ENCODE measurements at places on chromosomes 7 and 10.

DNA sequence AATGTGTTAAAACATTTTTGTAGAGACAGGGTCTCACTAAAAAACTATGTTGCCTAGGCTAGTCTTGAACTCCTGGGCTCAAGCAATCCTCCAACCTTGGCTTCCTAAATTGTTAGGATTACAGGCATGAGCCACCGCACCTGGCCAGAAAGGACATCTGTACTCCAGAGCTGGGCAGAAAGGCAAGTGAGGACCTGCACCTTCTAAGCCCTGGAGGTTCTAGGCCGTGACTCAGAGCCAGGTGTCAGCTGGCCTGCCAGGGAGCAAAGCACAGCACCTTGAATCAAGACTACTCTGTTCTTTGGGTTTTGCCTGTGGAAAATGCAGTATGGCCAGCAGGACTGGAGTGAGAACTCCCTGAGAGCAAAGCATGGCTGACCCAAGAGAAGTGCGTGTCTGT is 396.5 kb downstream of the ADRA2A start:
- DNase-seq: peak; percentile 66

DNA sequence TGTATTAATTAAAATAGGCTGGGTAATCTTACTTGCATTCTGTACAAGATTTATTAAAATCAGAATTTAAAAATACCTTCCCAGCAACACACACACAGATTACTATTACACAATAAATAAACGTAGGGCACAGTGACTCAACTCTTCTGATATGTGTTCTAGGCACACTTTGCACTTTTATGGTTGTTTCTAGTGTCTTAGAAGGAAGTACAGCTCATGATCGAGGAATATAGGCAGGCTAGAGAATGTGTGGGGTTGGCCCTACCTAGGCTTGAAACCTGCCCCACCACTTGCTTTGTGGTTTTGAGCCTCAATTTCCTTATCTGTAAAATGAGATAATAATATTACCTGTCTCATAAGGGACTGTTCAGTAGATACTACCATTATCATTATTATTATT is 30.5 kb downstream of the ARMC3 start:
- DNase-seq: no peak

DNA sequence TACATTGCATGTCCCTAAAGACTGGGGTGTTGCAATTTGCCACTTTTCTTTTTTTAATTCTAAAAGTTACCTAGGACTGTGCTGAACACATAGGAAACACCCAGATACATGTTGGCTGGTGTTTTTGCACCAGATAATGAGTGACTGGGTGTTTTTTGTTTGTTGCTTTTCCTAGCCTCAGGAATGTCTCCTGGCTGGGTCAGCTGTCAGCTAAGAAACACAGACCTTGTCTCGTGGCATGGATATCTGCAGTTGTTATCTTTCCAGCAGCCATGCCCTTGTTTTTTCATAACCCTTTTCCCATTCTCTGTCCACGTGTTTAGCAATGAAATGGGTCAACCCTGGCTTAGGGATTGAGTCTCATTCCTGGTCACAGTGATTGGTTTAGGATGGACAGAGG is 433.9 kb upstream of the ZMIZ1 start:
- no peak for DNase-seq

- no peak for DNase-seq
Observed at GRCh38 chr7:84232646-84233045, 38.1 kb upstream of the SEMA3A start.

DNA sequence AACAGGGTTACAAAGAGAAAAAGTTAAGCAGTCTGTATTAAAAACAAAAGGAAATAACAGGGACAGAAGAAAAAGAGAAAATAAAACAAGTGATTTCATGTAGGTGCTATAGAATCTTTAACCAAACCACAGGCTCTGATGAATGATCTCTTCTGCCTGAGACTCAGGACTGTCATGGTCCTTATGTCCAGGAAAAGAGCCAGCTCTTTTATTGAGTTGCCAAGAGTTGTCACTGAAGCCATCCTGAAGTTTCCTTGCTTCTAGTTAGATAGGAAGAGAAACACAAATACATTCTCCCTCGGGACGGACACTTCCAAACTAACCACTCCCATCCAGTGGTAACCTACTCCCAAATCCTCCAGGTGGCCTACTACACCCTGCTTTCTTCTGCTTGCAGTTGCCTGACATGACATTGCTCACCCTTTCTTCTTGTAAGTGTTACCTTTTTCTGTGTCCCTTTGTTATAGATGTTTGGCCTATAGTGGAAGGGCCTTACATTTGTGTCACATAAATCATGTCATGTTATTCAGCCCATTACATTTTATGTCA is 346.7 kb downstream of the NRG3 start:
- DNase-seq: no peak

- no peak for DNase-seq
Observed at GRCh38 chr10:62189131-62189530, 79.5 kb downstream of the RTKN2 start.

DNA sequence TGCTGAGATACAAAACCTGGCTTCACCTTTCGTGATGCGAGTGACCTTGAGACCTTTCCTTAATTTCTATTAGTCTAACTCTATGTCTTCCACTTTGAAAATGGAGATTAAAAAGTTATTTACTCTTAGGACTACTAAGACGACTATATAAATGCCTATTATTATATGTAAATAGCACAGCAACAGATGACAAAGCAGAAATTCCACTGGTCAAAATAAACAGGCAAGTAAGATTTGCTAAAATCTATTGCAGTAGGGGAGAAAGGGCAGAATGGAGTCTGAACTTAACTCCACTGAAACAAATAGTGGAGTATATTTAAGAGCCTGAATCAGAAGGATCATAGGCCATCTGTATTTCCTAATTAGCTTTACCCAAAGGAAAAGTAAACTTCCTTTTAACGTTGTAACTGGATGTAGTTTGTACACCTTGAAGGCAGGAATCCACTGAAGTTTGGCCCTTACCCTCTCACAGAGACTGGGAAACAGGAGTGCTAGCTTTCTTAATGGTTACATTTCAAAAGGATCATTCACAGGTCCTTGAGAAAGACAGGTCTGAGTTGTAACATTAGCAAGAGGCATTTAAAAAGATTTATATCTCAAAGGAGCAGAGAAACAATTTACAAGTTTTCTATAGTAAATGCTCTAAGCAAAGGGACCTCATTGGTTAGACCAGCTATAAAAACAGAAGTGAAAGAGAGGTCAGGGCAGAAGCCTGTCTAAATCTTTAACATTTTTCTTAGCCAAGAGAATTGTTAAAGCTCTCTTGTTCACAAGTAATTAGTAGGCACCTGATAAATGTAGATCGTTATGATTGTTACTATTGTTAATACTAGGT is 332.5 kb downstream of the ZWINT start:
- DNase-seq: no peak

DNA sequence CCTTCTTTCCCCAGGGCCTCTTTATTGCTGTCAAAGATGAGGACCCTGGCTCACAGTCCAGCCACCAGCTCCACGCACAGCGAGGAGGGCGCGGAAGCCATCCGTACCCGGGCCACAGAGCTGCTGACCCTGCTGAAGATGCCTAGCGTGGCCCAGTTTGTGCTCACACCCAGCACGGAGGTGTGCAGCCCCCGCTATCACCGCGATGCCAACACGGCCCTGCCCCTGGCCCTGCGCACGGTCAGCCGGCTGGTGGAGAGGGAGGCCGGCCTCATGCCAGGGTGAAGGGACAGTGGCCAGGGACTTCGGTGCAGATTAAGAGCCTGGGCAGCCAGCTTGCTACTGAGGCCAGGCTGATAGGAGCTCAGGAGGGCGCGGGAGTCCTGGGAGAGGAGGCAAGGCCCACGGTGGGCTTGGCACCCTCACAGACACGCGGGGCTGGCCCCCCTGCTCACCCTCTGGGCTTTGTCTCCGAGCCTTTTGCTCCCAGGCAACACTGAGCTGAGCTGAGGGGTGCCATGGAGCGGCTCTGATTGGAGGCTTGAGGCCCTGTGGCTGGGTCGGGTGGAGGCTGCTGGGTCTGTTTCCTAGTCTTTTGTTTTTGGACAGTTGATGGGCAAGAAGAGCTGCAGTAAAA is 15.8 kb downstream of the AP5Z1 start:
- DNase-seq: no peak

GRCh38 chr7:18806177-18806576 is 310.6 kb downstream of the HDAC9 start:
- no peak for DNase-seq

DNA sequence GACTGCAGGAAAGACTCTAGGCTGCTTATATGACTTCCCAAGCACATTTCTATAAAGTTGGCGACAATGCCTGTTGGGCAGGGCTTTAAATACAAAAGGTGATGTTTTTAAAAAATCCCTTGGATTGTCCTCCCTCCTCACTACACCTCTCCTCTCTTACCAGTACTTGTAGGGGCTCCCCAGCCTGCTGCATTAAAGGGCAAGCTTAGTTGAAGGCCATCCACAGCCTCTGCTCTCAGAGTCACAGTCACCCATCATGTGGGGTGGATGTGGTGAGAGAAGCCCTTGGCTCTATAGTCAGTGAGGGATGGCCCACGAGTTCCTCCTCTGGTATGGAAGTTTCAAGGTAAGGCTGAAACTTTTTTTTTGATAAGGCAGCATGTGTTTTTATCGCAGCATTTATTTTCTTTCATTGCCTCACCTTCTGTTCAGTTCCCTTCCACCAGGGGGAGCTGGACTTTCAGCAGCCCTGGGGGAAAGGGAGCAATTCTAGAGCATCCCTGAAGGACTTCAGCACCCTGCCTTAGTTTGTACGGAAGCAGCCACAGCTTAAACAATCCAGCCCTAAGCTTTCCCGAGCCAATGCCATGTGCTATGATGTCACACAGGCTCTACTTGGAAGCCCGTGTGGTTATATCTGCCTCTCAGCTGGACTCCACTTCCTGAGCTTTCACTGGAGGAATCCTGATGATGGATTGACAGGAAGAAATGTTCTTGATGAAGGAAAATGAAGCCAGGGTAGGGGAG is 131.9 kb downstream of the CALCR start:
- no peak for DNase-seq

GRCh38 chr10:44415121-44415520 is 30.2 kb upstream of the CXCL12 start:
- DNase-seq: no peak

DNA sequence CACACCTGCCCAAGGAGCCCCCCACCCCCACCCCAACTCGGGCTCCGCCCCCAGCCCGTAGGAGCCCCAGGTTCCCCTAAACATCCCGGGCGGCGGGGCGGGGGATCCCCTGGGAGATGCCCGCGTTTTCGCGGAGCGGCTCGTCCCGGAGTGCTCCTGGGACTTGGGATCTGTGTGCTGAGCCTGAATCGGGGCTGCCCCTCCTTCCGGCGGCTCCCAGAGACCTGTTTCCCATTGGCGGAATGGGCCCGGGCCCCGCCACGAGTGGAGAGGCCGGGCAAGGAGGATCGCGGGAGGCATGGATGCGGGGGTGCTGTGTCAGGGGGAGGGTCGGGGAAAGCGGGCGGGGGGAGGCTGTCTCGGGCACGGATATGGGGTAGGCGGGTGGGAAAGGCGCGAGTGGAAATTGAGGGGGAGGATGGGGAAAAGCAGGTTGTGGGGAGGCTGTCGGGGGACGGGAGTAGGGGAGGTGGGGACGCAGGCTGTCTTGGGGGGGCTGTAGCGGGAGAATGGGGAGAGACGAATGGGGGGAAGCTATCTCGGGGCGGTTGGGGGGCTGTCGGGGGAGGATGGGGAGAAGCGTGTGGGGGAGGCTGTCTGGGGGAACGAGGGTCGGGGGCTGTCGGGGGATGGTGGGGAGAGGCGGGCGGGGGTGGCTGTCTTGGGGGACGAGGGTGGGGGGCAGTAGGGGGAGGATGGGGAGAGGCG is 572 bp upstream of the BHLHA15 start:
- DNase-seq: no peak

DNA sequence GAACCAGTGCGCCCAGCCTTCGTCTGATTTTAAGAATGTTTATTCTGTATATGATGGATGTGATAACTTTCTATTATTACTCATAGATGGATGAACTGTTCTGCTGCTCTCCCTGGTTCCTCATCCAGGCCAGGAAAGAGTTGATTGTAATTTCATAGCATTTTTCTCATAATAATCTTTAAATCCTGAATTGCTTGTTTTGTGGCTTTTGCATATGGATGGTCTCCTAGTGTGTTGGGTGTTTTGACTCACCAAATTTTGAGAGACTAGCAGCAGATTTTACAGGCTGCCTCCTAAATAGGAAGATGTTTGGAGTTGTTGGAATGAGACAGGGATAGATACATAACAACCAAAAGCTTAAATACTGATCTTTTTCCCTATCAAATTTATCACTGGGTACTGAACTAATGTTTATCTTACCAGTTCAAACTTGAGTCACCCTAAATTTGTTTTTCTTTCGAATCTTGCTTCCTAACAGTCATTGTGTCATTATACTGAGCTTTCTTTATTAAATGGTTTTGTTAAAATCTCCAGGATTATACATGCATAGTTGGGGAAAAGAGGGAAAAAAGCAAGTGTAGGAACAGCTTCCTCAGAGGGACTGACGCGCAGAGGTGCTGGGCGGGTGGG is 106.0 kb upstream of the GATA3 start:
- DNase-seq: no peak

DNA sequence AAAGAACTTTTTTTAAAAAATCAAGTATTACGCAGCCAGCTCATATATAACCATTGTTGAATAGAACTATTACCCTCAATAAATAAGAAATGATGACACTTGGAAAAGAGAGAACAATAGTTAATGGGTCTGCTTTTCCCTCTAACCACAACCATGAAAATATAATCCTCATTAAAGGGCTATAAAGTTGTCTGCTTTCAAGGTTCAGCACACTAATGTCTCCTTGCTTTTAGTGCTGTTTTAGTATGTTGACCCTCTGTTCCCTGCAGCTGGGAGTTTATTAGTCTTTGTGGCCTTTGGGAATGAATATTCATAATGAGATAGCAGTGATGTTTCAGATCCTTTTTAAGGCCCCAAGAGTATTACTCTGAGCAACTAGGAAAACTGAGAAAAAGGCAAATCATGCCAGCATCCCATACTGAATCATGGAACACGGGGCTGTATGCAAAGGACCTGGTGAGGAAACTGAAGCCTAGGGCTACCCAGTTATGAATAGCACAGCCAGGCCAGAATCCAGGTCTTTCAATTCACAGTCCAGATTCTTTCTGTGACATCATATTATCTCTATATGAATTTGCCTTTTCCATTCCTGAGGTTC is 332.0 kb upstream of the LRGUK start:
- DNase-seq: no peak

DNA sequence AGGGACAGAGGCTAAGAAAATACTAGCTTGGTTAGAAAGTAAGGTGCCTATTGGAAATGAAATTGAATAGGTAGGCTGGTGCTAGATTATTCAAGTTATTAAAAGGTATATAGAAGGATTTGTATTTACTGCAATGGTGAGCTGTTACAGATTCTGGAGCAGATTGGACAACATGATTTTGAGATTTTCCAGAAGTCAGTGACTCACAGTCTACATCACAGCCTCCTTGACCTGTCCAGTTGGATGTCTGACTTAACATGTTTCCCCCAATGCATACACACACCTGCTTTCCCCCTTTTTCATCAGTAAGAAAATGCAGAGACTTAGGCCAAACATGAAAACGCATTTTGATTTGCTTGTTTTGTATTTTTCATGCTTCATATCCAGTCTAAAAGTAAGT is 33.4 kb downstream of the STARD3NL start:
- no peak for DNase-seq

- DNase-seq: no peak
Observed at GRCh38 chr7:20299145-20299544, 31.6 kb upstream of the ITGB8 start.

- DNase-seq: no peak
Observed at GRCh38 chr10:48910548-48910947, 29.1 kb downstream of the LRRC18 start.
